Activated T-cell treated with anti-CD3 and anti-CD28 coated beads, Interleukin-2, amount 50 U/mL, for 1 hour (primary cell): ENCODE measurements at places on chromosomes 1 and 21.

DNA sequence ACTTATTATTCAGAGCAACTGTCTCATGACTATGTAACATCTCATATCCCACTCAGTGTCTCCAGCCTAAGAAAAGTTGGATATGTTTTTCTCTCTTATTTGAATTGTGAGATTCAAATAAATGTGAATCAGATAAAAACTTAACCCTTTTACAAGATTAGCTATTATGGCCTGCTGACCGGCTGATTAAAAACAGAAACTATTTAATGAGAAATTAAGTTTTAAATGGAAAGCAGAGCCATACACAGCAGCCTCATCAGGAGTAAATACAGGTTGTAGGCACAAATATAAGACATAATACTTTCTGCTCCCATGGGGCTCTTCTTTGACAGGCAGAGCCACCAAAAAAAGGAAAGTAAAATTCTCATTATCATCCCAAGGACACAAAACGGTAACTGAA lies 307.0 kb upstream of the PRMT6 start:
- no peak for DNase-seq

GRCh38 chr1:185268352-185268751 lies 48.7 kb downstream of the IVNS1ABP start:
- DNase-seq: no peak

- no peak for DNase-seq
Observed at GRCh38 chr1:106836708-106837107, 219.8 kb upstream of the PRMT6 start.

- no peak for DNase-seq
Observed at GRCh38 chr1:92085727-92086126, 5.6 kb downstream of the BTBD8 start.

- DNase-seq: no peak
Observed at GRCh38 chr1:63453232-63453631, 69.8 kb downstream of the ITGB3BP start.

- DNase-seq: no peak
Observed at GRCh38 chr1:83027511-83027910, 971.4 kb downstream of the TTLL7 start.

DNA sequence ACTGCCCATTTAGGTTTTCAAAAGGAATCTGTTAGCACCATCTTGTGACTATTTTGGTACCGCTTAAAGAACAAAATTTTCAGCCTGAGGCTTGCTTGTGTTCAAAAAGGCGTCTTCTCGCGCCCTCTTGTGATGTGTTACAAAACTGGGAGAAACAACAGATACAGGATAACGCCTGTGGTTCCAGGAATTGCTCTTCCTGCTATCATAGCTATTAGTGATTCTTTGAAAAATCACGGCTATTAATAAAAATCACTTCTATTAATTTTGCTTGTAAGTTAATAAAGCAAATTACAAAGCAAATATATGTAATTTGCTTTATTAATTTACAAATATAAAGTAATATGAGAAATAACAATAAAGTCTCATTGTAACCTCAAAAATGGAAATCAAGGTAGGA lies 82.2 kb upstream of the ABCD3 start:
- no peak for DNase-seq

DNA sequence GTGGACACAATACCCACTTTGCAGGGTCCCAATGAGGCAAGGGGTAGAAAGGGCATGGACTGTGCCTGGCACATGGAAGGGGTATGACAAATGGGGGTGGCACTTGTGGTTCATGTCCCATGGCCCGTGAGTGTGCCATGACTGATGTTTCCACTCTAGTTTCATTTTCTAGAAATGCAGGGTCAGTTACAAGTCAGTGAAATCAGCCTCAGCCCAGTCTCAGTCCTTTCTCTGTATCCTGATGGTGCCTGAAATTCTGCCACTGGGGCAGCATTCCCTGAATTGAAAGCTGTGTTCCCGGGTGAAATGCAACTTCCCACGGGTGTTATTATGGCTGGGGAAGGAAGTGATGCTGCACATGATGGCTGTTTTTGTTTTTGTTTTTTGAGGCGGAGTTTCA lies 110.8 kb upstream of the ZBTB40 start:
- no peak for DNase-seq

DNA sequence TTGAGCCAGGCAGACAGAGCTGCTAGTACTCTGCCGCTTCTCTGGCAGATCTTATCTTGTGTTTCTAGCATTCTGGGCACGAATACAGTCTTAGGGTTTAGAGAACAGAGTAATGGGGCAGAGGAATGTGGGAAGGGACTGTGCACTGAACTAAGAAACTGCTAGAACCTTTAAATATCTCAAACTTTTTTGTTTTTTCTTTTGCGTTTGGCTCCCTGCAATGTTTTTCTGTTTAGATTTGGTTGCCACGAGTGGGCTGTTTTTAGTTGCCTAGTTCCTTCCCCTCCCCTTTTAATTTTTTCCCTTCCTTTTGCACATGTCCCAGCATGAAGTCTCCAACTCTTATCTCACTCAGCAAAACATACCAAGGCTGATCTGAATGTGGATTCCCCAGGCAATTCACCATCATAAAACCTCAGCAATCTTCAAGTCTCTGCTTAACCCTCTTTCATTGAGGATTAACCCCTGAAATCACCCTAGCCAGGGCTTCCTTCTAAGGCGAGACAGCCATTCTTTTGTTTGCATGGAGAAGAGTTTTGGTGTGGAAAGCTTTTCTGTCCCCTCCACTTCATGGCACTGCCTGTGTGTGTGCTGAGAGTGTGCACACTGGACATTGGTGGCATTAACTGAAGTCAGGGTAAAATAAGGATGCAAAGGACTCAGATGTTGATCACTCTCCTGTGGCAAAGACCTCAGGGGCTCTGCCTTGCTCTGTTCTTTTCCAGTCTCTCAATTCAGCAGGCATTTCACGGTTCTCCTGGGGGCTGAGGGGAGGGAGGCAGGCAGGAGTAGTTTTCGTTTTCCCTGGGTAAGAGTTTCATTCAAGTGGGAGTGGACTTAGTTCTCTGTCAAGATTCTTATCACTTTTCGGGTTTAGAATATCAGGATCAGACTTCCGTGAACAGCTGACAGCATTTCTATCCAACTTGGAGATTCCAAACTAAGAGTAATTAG lies 2.8 kb upstream of the ATF3 start:
- no peak for DNase-seq

DNA sequence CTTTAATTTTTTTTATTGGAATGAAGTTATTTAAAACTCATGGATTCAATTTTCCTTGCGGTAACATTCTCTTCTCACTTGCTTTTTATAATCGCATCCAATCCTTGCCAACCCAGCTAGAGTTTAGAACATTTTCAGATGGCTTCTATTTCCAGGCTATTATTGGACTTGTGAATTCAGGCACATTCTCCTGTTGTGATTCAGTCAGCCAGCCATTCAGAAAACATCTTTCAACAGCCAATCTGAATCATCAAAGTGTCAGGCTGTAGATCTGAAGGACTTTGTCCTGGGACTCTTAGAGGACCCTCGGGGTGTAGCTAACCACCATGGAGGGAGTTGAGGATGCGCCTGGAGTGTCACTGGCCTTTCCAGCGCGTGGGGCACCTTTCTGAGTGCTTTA lies 92.4 kb downstream of the PRDM2 start:
- no peak for DNase-seq

- no peak for DNase-seq
Observed at GRCh38 chr1:89719502-89720306, 86.8 kb downstream of the LRRC8C start.

DNA sequence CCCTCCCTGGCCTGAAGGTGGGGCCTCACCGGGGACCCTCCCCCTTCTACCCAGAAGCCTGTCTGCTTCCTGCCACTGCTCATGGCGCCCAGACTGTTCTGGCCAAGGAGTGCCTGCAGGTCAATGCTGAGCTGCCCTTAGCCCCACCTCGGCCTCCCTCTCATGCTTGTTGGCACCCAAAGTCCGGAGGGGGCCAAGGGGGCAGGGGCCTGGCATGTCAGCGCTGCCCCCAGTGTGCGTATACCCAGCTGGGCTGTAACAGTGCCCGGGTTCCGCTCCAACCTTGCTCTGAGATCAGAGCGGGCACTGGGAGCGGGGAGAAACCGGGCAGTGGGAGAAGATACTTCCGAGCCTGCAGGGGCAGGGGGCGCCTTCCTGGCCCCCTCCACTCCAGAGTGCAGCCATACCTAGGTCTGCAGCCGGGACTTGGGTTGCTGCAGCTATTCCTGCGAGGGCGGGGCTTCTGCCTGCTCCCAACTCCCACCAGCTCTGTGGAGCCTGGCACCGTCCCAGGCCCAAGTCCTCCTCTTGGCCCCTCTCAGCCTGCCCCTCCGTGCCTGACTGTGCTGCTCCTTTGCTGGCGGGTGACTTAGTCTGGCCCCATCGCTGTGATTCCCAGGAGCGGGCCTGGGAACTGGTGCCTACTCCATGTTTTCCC lies 21.4 kb upstream of the TGFB2 start:
- DNase-seq: no peak

GRCh38 chr1:78676347-78676982 lies 26.8 kb downstream of the IFI44 start:
- no peak for DNase-seq

DNA sequence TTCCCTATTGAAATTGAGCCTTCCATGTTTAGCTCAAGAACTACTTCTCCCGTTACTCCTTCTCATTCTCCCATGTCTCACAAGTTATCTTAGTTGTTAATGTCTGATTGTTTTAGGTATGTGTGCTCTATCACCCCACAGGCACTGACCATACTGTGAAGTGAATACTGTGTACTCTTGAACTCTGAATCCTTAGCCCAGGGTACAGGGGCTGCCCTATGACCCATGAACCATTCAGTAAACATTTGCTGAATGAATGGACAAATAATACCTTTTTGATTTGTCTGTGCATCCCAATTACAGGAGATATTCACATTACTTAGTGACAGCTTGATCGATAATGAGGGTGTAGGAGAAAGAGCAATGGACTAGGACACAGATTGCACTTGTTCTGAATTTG lies 169.4 kb upstream of the BEND5 start:
- no peak for DNase-seq

GRCh38 chr1:245154429-245155271 lies at the start of gene KIF26B:
TSS of gene KIF26B (plus strand) at chr1:245154985. CDS start at chr1:245155425, 440 bp downstream.
- peak; percentile 30 for DNase-seq

DNA sequence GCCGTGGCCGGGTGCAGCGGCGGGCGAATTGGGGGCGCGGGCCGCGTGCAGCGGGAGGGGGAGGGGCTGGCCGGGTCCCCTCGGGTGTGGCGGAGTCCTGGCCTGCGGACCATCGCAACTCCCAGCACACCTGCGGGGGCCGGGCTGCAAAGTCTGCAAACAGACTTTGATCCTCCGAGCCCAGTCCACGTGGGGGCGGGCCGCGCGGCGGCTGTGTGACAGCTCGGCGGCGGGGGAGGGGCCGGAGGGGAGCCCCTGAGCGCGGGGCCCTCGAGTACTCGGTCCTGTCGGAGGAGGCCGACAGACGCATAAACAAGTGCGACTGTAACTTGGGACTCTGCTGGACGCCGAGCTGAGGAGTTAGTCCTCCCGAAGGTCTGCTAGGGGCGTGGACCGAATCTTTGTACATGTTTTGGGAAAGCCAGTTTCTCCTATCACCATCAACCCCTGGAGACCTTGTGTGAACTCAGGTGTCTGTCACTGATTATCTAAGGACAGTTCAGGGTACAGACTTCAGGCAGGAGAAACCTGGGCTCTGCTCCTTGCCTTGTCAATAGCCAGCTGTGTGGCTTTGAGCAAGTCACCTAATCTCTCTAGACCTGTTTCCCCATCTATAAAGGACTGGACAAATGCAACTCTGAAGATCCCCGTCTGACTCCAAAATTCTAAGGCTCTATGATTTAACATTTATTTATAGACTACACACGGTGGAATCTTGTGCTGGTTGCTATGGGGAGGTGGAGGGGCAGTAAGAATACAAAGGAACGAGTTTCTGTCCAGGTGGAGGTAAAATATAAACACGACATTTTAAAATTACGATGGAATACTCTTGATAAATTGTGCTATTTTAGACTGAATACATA lies 710 bp upstream of the SLC30A1 start:
- DNase-seq: no peak

DNA sequence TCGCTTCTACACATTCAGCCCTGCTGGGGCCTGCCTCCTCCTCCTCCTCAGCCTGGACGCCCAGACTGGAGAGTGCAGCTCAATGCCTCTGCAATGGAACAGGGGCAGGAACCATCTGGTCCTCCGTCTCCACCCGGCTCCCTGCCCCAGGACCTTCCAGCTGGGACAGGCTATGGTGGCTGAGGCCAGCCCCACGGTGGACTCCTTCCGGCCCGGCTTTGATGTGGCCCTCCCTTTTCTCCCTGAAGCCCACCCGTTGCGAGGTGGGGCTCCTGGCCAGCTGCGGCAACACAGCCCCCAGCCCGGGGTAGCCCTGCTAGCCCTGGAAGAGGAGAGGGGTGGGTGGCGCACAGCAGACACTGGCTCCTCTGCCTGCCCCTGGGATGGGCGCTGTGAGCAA lies 1.4 kb downstream of the EXTL1 start:
- DNase-seq: no peak
